Smooth muscle cell of bladder (primary cell): ENCODE measurements at places on chromosomes 3 and 15. TPM values are rescaled to one million over a fixed set of nuclear protein-coding genes. Genes with fewer than 3 reads are reported as not detected.

The CILP gene
- total RNA-seq = 0.28 and 0.65 TPM in 2 replicates

The TMEM266 gene
- under 0.01 and 0.09 TPM in 2 replicates for total RNA-seq

The CDHR4 gene
- total RNA-seq = under 0.01 and 0.14 TPM in 2 replicates

The CCR1 gene
- total RNA-seq = 0.57 and 1.3 TPM in 2 replicates

The LDHAL6B gene
- not detected in 2 replicates for total RNA-seq

The MYO5C gene
- 0.09 and 0.14 TPM in 2 replicates for total RNA-seq

The NR2F2 gene
- total RNA-seq = 4.3 and 4.5 TPM in 2 replicates
